ENCODE measurements at places on chromosomes 4 and X.

GRCh38 chr4:158965226-158965625, 137.7 kb upstream of the RAPGEF2 start:
- DNase-seq = no peak
- peaks cover 2% of the 10 kb centered on the region for H3K36me3 ChIP-seq
- H3K4me1 ChIP-seq = no peaks in the 10 kb centered on the region
- H3K27ac ChIP-seq = no peak overlapping the region
- H3K27me3 ChIP-seq = peaks cover 23% of the 10 kb centered on the region
- H3K4me3 ChIP-seq = no peak overlapping the region

- no peaks in the 10 kb centered on the region for H3K27me3 ChIP-seq
- DNase-seq = no peak
- H3K27ac ChIP-seq = no peak overlapping the region
- H3K4me1 ChIP-seq = no peaks in the 10 kb centered on the region
- H3K36me3 ChIP-seq = no peaks in the 10 kb centered on the region
These were observed 2029.9 kb upstream of the AGA start for GRCh38 chr4:179472164-179472563.

DNA sequence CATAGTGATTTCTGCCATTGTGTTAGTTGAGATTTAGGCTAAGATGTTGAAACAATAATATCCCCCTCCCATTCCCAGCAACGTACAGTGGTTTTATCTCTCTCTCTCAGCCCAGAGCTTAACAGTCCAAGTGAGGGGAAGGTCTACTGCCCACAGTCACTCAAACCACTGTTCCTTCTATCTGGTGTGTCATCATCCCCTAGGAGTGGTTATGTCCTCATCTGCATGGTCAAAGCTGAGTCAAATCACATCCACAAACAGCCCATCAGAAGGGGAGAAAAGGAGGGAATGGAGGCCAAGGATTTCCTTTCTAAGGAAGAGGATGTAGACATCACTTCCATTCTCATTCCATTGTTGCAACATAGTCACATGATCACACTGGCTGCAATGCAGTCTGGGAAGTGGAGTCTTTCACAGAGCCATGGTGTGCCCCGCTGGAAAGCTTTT, 42.8 kb upstream of the CHRNA9 start:
- H3K27ac ChIP-seq = no peak overlapping the region
- peaks cover 31% of the 10 kb centered on the region for H3K4me1 ChIP-seq
- no peak overlapping the region for H3K4me3 ChIP-seq
- H3K27me3 ChIP-seq = no peaks in the 10 kb centered on the region
- no peaks in the 10 kb centered on the region for H3K36me3 ChIP-seq

GRCh38 chrX:119981286-119982070, 37.9 kb upstream of the NKAP start:
- no peaks in the 10 kb centered on the region for H3K36me3 ChIP-seq
- no peaks in the 10 kb centered on the region for H3K4me1 ChIP-seq
- DNase-seq = no peak
- peaks cover 27% of the 10 kb centered on the region for H3K27me3 ChIP-seq
- no peak overlapping the region for H3K27ac ChIP-seq

DNA sequence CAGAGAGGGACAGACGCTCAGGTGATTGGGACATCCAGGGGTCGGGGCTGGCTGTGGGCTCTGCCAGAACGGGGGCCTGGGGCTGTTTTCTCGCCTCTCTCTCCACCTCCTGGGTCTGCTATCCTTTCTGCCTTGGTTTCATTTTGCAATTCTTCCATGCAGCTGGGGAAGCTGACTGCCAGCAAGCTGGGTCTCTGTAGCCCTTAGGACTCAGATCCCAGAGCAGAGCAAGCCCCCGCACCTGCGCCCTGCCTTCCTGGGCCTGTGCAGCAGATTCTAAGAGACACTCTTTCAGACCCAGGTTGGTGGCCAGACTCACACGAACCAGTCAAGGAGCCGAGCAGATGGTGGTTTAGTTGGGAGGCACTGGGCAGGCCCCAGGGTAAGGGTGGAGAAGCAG, 59.1 kb upstream of the GRPEL1 start:
- H3K36me3 ChIP-seq = no peaks in the 10 kb centered on the region
- no peak overlapping the region for H3K27ac ChIP-seq
- no peaks in the 10 kb centered on the region for H3K4me1 ChIP-seq
- H3K4me3 ChIP-seq = peak overlapping the region; percentile 63

DNA sequence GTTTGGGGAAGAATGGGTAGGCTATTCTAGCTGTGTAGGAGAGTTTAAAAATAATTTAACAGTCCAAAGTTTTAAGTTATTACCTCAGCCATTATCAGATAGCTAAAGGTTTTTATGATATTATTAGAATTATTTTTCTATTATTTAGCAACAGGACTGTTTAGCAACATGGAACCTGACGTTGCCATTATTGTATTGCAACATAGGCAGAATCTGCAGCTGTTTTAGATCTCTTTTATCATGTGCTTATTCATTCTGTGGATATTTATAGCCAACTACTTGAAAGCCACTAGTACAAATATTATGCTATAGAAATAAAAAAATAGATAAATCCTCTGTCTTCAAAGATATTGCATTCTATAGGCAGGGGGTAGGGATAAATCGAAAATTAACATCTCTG, 382.0 kb upstream of the TRAM1L1 start:
- H3K27ac ChIP-seq = no peak overlapping the region
- no peaks in the 10 kb centered on the region for H3K4me1 ChIP-seq
- no peak overlapping the region for H3K4me3 ChIP-seq
- no peak for DNase-seq
- H3K27me3 ChIP-seq = no peaks in the 10 kb centered on the region
